Endodermal cell (in vitro differentiated cells): ENCODE measurements at places on chromosomes 5 and 9.

DNA sequence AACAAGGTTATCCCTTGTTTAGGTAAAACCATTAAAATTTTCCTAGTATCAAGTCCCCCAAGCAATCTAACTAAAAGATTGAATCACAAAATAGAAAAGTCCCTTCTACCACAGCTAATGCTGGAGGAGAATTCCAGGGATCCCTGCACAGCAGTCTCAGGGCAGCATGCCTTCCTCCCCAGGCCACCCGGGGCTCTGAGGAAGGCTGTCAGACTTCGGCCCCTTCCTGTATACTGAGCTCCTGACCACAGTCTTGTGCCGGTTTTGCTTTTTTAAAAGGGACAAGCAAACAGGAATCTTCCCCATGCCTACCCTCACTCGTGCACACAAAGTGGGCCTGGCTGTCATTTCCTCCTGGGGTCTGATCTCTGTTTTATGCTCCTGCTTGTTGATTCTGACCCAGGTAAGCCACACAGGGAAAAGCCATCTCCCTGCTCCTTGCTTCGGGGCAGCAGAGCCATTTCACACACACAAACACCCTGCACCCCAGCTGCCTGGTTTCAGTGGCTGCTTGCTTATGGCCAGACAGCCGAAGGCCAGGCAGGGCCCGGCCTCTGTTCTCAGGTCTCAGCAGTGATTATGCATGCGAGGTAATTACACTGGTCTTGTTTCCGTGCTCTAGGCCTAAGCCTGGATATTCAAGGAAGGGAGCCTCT is 211.9 kb downstream of the NXNL2 start:
- peak; percentile 78 for DNase-seq

DNA sequence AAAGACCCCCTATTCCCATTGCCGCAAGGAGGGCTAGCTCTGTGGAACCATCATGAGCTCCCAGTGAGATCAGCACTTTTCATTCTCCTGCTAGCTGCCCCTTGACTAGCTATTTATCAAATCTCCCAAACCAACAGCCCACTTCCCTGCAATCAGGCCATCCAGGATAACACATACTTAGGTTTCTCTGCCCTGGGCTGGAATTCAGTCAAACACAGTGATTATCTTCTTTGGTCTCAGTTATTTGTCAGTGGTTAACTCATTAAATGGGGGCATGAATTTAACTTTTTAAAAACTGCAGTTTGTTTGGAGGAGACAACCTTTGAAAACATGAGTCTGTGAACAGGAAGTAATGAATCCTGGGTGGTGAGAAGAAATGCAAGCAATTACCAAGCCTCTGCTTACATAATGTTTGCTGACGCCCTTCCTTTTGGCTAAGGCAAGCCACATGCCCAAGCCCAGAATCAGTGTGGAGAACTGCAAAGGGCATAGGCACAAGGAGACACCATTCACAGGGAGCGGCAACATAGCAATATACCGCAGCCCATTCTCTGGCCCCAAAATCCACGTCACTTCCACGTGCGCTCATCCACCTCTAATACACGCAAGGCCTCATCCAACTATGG is 275.0 kb downstream of the DRD1 start:
- no peak for DNase-seq

GRCh38 chr9:114456929-114457328 is 48.3 kb downstream of the WHRN start:
- no peak for DNase-seq

GRCh38 chr9:76390656-76391055 is 3.6 kb downstream of the RFK start:
- no peak for DNase-seq

DNA sequence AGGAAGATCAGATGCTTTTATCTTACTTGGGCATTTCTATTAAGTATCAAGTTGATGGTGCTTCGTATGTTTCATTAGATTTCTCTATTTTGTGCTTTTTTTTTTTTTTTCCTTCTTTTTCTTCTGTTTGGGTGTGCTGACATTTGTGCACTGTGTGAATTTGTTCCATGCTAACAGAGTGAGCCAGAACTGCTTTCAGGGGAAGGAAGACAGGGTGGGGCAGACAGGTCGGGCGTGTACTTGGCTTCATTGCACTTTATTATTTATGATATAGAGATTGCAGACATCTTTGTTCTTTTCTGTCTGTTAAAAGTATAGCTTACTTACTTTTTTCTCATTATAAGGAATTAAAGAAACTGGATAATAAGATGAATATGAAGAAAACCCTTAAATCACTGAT is 112.2 kb downstream of the FGF18 start:
- DNase-seq, result no peak

DNA sequence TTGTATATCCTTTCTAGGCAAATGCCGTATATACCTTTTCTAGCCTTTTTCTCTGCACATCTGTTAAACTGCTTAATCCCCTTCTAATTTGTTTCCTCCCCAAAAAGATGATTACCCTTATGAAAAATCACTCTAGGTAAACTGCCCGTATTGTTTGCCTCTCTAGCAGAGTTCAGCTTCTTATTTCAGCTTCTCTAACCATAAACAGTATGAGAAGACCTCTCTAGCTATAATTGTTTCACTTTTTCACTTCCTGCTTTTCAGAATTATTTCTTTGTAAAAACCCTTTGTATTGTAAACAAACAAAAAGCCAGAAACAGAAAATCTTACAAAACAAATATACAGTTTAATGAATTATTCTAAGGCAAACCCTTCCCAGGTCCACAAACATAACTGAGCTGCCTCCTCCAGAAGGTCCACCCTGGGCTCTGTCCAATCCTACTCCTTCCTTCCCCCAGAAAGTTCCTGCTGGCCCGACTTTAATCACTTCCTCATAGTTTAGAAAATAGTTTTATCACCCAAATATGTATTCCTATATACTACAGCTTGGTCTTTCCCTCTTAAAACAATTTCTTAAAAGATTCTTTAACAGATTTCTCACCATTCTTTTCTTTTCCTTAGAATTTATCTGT is 158.1 kb downstream of the FGF1 start:
- no peak for DNase-seq

- DNase-seq, result no peak
Observed at GRCh38 chr5:151812757-151813309, 41.1 kb downstream of the G3BP1 start.

DNA sequence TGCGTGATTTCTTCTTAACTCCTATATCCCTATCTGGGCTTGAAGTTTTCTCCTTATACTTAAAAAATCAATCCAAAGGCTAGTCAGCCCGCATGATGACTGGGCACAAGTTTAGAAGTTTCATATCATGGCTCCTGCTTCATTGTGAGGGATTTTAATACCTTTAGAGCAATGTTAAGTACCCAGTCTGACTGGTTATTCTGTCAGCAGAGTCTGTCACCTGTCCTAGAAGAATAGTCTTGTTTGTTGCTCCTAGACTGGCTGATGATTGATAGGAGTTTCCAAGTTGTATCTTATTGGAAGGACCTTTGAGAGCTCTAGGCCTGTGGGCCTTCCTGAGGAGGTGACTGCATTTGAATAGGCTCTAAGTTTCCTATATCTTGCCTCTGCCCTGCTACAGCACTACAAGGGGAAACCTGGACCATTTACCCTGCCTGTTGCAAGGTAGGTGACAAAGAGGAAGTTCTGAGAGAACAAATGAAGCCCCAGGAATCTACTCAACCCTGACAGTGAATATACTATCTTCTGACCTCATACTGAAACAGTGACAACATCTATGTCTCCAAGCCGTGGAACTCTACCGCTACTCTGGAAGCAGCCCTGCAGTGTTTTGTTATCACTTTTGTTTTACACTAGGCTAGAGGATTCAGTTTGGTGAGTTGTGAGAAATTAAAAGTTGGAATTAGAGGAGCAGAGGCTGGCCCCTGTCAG is 66.5 kb downstream of the F2RL2 start:
- DNase-seq, result no peak

- DNase-seq, result peak; percentile 75
Observed at GRCh38 chr9:69174616-69175463, 763 bp downstream of the TJP2 start.

- no peak for DNase-seq
Observed at GRCh38 chr5:140075371-140075770, 32.3 kb upstream of the NRG2 start.

- DNase-seq, result no peak
Observed at GRCh38 chr5:137090721-137091120, 408.4 kb downstream of the SPOCK1 start.

DNA sequence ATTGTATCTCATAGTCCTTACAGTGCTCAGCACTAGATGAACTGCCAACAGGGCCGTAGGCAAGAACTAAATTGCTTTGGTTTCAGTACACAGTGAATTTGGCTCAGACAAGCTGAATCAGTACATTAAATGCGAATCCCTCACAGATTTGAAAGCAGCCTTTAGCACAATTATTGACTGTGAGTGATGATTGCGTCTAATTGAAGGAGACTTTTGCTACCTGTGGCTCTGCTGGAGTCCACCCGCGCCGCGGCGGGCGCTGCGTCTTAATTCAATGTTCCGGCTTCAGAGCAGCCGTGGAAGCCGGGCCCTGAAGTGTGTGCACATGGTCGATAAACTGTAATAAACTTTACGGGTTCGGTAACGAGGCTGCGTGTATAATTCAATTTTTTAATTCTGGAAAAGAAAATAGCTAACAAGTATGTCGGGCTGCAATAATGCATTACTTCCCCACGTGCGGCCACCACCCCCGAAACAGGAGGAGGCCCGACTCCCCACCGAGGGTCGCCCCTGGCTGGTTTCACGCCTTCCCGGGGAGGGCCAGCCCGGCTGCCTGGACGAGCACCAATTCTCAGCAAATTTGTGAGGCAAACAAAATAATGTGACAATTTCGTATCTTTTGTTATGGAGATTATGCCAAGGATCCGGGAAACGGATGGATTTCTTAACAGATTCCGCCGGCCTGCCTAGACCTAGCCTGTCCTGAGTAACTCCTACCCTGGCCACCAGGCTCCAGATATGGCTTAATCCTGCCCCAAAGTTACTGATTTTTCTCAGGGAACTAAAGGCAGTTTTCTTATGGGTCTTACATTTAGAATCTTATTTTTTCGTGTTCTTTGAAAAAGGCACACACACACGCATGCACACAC is 269.4 kb upstream of the IRX1 start:
- DNase-seq, result peak; percentile 57

DNA sequence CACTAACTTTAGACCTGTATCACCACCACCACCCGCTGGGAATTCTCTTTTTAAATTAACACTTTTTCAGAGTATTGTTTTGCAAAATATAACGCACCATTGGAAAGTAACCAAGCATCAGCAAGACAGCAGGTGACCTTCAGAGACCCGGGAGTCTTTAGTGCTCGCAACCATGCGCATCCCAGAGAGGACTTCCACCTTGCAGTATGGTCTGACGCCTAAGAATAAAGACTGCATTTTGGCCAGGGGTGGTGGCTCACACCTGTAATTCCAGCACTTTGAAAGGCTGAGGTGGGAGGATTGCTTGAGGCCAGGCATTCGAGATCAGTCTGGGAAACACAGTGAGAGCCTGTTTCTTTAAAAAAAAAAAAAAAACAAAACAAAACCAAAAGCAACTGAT is 113.8 kb downstream of the MED27 start:
- DNase-seq, result peak; percentile 75

DNA sequence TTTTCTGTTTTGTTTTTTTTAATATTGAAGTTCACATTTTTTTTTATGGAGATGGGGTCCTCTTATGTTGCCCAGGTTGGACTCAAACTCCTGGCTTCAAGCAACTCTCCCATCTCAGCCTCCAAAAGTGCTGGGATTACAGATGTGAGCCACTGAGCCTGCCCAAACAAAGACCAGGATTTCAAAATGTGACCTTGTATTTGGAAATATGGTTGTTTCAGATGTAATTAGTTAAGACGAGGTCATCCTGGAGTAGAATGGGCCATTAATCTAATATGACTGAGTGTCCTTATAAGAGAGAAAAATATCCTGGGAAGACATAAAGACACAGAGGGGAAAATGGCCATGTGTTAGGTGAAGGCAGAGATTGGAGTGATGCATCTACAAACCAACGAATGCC is 340.5 kb downstream of the RAB3C start:
- DNase-seq, result no peak

DNA sequence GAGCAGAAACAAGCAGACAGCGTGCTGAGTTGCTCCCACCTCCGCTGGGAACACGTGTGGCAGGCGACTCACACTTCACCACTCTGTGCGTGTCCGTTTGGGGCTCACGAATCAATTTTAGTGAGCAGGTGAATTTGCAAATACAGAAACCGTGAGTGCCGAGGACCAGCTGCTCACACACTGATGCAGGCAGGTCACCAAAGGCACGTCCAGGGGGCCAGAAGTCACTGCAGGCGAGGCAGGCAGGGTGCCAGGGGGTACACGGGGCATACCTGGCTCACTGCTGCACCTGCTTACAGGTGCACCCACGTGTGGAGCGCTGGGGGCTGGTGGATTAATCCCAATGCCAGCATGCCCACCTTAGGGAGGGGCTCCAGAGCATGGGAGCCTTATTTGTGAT is 68.8 kb downstream of the ZNF354C start:
- peak; percentile 22 for DNase-seq

GRCh38 chr9:2013743-2014475 is 1.2 kb upstream of the SMARCA2 start:
- DNase-seq, result no peak

DNA sequence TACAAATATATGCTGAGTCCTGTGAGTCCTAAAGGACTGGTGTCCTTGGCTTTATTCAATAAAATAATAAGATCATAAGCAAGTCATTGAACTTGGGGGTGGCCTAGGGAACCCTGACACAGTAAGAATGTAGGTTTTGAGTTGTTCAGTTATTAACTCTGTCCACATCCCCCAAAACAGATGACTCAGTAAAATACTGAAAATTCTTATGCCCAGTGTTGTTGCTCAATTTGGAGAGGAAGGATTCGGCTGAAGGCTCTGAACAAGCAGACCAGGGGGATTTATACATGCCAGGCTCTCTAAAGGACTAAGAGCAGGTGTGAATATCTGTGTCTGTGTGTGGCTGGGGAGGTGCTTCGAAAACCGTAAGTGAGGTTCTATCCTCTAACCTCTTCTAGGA is 173.7 kb downstream of the RMI1 start:
- DNase-seq, result no peak

DNA sequence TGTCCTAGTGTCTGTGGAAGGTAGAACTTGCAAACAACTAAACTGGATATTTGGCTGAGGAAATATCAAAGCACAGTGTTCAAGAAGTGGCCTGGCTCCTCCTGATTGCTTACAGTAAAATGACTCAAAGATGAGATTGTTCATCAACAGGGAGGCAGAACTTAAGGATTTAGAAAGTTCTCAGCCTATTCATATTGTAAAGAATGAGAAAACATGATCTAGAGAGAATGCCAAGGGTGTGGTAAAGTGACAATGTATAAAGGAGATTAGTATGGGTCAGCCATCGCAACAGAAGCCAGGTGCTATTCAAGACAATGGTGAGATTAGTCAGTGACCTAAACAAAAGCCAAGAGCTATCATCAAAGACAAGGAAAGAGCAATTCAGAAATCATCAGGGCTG is 372.3 kb downstream of the SPOCK1 start:
- DNase-seq, result no peak

- DNase-seq, result no peak
Observed at GRCh38 chr9:121666294-121666693, 14.9 kb downstream of the DAB2IP start.
